LHCN-M2 (cell line): ENCODE measurements at places on chromosomes 4 and X. TPM values are rescaled to one million over a fixed set of nuclear protein-coding genes. Genes with fewer than 3 reads are reported as not detected.

GRCh38 chr4:525660-526059 is 26.6 kb downstream of the PIGG start:
- DNase-seq: no peak

- peak; percentile 69 for DNase-seq
These were observed 490.3 kb upstream of the PABPC4L start for GRCh38 chr4:134691915-134692314.

GRCh38 chr4:119020158-119020557 is 115.5 kb upstream of the MYOZ2 start:
- DNase-seq: no peak

DNA sequence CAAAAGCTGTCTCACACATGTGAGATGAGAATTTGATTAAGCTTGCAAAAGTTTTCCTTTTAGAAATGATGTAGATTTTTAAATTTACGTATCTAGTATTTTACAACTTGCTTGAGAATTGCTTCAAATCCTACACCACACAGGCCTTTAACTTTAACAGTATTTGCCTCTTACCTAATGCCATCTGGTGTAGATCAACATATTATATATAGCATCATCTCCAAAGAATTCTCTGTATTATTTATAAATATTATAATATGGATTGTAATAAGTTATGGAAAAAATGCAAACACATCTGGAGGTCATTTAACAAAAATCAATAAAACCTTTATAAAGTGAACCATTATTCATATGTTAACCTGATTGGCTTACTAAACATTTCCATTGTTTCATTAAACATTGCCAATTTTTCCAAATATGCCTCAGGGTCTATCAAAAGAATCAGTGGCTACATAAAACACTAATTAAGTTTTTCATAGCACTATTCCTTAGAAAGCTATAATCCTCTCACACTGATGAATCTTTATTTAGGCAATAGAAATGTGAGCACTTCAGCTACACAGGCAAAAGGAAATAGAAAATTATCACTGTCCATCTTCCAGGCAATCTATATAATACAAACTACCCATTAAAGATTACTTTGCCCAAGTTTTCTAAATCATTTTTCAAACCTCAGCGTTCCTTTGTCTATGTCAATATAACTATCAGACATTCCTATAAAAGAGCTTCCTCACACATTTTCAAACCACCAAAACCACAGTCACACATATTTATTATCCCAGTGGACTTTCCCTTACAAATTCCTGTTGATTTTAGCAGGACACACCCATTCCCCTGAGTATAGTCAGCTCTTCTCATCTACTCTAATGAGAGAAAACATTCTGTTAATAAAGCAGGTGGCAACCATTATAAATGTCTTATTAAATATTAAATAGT is 83.5 kb upstream of the INTU start:
- DNase-seq: peak; percentile 48

DNA sequence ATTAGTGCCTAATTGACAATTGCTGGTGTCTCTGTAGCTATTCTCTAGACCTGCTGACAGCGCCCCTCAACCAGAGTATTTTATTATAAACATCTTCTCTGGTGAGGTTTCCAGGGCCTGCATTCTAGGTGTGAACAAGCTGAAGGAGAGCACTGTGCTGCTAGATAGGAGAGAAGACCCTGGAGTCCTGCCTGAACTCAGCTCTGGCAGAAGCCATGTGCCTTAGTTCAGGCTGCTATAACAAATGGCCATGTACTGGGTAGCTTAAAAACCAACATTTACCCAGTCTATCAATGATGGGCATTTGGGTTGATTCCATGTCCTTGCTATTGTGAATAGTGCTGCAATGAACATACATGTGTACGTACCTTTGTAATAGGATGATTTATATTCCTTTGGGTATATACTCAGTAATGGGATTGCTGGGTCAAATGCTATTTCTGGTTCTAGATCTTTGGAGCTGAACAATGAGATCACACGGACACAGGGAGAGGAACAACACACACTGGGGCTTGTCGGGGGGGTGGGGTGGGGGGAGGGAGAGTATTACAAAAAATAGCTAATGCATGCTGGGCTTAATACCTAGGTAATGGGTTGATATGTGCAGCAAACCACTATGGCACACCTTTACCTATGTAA is 185.5 kb upstream of the CPEB2 start:
- no peak for DNase-seq

- no peak for DNase-seq
These were observed 147.5 kb upstream of the SMIM31 start for GRCh38 chr4:164606478-164606877.

DNA sequence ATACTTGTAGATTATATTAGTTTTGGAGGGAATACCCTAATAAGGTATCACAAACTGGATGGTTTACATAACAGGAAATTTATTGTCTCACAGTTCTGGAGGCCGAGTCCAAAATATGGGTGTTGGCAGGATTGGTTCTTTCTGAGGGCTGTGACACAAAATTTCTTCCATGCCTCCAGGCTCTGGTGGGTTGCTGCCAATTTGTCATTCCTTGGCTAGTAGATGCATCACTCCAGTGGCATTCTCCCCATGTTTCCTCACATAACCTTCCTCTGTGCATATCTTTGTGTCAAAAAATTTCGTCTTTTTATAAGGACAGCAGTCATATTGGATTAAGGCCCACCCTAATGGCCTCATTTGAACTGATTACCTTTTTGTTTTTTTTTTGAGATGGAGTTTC is 49.3 kb downstream of the APELA start:
- peak; percentile 26 for DNase-seq

DNA sequence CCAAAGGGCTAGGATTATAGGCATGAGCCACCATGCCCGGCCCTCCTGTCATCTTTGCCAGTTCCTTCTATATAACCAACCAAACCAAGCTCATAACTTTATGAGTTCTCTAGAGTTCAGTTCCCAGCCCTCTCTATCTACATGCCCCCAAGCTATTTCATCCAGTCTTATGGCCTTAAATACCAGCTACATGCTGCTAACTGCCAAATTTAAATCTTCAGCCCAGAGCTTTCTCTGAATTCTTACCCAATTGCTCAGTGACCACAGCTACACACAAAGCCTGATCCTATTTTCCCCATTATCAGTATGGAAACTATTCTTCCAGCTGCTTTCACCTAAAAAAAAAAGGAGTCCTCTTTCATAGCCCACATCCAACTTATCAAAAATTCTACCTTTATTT is 23.1 kb downstream of the TMEM184C start:
- no peak for DNase-seq

- peak; percentile 80 for DNase-seq
These were observed 213.1 kb upstream of the PSAPL1 start for GRCh38 chr4:7647600-7648543.

GRCh38 chrX:130746077-130746476 is 156.9 kb downstream of the ENOX2 start:
- no peak for DNase-seq

DNA sequence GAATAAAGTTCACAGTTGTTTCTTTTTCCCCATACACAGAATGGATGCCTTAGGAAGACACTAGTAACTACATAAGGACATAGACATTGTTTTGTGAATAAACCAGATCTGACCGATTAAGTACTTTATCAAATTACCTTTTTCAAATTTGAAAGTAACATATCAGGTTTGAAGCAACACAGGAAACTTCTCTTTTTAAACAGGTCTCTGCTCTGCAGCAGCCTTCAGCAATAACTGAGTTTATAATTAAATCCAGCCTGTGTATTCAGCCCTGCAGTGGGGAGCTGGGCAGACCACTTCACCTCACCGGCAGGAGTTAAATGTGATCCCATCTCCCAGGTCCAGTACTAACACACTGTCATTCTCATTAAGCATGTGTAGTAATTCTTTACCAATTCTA is 68.3 kb upstream of the ATOH1 start:
- DNase-seq: no peak

DNA sequence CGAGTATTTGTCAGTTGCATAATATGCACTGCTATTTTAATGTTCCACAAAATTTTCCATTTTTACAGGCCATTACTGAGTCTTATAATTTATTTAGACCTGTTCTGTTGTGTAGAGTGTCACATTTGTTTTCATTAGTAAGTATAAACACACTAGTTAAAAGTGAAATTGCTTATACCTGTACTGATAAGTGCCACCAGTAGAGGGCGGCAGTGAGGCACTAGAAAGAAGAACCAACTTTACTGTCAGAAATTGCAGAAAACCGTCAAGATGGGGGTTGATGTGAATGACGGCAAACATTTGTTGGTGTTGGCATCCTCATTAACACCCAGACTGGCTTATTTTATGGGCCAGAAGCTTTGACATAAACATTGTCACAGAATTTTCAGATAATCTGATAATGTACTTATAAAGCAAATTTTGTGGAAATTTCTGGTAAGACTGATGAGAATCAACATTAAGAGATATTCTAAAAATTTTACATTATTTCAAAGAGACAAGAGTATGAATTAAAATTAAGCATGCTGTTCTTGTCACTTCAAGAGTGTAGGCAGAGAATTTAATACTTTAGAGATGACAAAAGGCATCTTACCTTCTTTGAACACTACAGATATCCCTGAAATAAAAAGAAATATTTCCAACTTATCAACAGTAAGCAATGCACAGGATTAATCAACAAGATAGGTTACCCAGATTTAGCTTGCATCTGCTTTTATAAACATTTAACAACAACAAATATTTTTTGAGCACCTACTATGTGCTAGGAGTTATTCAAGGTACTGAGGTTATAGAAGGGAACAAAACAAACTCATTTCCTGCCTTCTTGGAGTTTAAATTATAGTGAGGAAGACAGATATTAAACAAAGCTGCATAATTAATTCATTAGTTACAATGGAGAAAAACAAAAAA is 24.9 kb downstream of the ALPK1 start:
- DNase-seq: peak; percentile 68

GRCh38 chr4:88107406-88108107 is 50.9 kb downstream of the ABCG2 start:
- DNase-seq: peak; percentile 19

Gene ADAM29
- not detected in 2 replicates for total RNA-seq

Gene GABRG1
- not detected in 2 replicates for total RNA-seq

Gene TCEAL5
- not detected in 2 replicates for total RNA-seq

Gene PPP1R2C
- total RNA-seq: not detected in 2 replicates

Gene AR
- 16.0 and 18.2 TPM in 2 replicates for total RNA-seq
